ENCODE measurements at places on chromosomes 3 and 15.

- DNase-seq: no peak
These were observed 1.6 kb downstream of the RARB start for GRCh38 chr3:25429361-25430286.

DNA sequence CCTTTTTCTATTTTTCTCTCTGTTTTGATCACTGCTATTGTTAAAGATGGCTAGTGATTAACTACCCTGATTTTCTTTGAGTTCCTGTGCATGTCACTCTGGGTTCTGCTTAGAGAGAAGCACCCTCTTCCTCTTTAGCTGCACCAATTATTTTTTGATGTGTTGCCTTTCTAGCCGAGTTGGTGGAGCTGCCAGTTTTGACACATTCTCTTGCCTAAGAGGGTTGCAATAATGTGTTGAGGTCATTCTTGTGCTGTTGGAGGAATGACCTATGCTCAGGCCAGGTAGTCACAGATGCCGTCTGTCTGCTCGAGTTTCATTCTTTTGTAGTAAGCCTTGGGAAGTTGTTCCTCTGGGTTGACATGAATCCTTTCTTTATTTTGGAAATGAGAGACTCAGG lies 84.6 kb upstream of the DPH6 start:
- no peak for DNase-seq

GRCh38 chr15:26179906-26180305 lies 316.8 kb upstream of the ATP10A start:
- no peak for DNase-seq

- no peak for DNase-seq
These were observed 494 bp upstream of the NISCH start for GRCh38 chr3:52454938-52455282.

GRCh38 chr3:52047295-52047960 lies 8.9 kb downstream of the DUSP7 start:
- no peak for DNase-seq

DNA sequence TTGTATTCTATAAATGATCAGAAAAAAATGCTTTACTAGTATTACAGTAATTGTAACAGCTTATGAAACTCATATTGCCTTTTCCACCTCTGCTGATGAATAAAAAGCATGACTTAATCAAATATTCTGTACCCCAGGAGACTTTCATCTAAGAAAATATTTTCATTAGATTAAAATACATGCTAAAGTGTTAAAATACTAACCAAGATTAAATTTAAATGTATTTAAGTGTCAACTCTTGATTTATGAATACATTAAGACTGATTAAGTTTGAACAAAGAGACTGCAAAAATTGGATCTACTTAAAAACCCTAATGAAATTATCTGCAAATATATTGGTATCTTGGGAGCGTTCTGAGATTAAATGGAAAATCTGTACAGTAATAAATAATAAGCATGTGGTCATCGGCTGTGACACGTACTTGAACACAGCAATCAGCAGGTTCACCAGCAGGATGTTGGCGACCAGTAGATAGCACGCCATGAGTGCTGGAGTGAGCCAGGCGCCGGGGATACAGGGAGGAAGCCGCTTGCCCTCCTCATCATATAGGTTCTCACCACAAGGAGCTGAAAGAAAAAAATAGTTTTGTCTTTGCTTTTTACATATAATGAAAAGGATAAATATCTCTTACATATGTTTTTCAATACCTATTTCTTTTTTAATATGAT lies 36.6 kb upstream of the MTMR10 start:
- no peak for DNase-seq

DNA sequence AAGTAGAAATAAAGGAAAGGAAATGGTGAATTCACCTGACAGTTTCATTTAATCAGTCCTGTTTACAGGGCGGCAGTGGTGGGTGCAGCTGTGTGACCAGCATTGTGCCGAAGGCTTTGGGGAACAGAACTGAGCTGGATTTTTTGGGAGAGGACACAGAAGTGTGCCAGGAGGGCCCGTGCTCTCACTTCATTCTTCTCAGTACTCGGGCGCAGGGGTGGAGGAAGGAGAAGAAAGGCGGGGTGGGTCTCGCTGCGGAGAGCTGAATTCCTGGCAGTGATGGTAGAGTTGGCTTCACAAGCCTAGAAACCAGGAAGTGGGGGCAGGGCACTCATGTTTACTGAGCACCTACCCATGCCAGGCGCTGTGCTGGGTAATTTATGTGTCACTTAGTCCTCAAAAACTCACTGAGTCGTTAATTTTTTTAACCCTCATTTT lies 64.6 kb downstream of the CRTC3 start:
- DNase-seq: no peak

- DNase-seq: no peak
These were observed 27.3 kb downstream of the PARP16 start for GRCh38 chr15:65259367-65259797.

DNA sequence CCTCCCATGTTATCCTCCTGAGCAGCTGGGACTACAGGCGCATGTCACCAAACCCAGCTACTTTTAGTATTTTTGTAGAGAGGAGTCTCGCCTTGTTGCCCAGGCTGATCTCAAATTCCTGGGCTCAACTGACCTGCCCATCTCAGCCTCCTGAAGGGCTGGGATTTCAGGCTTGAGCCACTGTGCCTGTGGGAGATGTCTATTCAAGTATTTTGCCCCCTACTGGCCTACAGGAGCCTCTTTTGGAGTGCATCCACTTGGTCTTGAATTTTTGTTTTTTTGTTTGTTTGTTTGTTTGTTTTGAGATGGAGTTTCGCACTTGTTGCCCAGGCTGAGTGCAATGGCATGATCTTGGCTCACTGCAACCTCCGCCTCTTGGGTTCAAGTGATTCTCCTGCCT lies 3.2 kb upstream of the DHX30 start:
- DNase-seq: no peak

GRCh38 chr3:46695177-46695961 lies 1.9 kb upstream of the ALS2CL start:
- DNase-seq: no peak

- no peak for DNase-seq
These were observed 50.0 kb upstream of the TSC22D2 start for GRCh38 chr3:150357923-150358607.

GRCh38 chr3:151550025-151550618 lies 89.3 kb upstream of the IGSF10 start:
- DNase-seq: no peak

GRCh38 chr3:15271785-15272381 lies 60.5 kb downstream of the SH3BP5 start:
- DNase-seq: no peak

DNA sequence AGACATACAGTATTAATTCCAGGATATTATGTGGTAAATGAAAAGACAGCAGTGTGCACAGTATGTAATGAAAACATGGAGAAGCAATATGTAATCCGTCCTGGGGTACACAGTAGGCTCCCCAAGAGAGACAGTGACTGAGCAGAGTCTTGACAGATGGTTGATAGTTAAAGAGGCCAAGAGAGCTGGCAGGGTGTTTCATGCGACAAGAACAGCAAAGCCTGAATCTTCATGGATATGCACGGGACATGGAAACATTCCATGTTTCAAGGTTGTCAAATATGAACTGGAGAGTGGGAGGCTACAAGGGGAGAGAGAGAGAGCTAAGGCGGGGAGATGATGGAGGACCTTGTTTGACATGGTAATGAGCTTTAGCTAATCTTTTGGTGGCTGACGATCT lies 338.4 kb downstream of the IL5RA start:
- DNase-seq: no peak

- DNase-seq: no peak
These were observed 4.1 kb upstream of the ACTC1 start for GRCh38 chr15:34799149-34800101.

GRCh38 chr15:78537266-78537905 lies 2.9 kb upstream of the PSMA4 start:
- no peak for DNase-seq

DNA sequence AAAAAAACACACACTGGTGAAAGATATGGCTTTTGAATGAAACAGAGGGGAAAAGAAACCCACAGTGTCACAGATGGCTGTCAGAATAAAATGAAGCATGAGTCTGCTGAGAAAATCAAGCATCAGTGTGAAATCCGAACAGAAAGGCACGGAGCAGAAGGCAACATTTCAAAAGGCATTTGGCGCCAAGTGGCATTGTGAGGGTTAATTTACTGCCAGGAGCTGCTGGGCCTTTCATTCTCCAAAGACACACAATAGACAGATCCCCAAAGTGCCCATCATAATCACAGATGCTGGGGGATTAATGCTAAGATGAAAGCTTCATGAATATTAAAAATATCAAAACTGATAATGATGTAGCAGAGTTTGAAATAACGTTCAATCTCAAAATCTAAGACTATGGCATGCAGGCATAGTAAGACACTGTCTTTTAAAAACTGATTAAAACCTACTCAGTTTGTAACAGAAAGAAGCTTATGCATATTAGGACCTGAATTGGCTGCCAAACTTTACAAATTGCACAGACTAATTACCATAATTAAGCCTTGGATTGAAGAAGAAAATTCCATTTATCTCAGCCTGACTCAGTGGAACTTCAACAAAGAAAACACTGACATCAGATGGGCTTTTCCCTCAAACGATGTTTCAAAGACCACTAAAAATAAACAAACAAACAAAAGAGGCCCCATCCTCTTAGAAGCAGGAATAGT lies 589.2 kb downstream of the ROBO1 start:
- no peak for DNase-seq

- DNase-seq: no peak
These were observed 604.8 kb downstream of the MECOM start for GRCh38 chr3:169058681-169059080.

DNA sequence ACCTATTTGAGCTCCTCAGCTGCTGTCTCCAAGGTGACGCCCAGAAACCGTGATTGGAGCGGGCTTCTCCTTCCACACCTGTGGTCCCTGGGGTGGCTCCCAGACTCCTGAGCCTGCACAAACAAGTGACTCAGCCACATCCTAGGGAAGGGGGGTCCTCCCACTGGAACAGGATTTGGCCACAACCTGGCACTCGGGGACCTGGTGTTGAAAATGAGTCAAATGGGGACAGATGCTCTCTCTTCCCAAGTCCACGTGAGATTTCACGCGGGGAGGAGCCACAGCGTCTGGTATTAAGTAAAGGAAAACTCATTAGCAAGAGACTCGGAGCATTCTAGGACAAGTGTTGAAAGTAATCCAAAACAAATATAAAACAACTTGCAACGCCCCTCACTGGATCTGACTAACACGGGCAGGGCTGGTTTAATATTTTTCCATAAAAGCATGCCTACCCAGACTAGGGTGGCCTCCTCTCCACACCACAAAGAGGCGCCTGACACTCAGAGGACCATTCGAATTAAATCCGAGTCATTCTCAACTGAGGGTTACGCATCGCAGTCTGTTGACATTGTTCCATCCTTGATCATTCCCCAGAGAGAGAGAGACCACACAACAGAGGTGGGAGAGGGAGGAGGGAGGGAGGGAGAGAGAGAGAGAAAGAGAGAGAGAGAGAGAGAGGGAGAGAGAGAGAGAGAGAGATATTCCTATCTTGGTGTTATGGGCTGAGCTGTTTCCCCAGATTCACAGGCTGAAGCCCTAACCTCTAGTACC lies 74.4 kb downstream of the MGLL start:
- no peak for DNase-seq

DNA sequence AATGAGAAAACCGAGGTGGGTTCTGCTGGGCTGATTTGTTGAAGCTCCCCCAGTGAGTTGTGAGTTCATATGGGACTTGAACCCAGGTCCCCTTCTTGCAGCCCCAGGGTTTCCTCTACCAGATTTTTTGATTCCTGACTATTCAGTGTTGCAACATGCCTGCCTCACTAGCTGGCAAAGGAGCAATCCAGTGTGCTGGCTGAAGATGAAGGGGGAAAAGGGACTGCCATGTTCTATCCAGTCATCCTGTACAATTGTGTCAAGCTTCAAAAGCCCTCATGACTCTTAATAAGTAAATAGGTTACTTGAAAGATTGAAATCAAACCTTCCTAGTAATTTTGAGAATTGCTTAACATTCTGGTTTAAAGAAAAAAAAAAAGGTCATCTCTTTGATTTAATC lies 211.5 kb upstream of the TP63 start:
- no peak for DNase-seq

GRCh38 chr3:56491566-56491965 lies 23.3 kb upstream of the ERC2 start:
- no peak for DNase-seq

- DNase-seq: no peak
These were observed 13.5 kb upstream of the SUCNR1 start for GRCh38 chr3:151859905-151860304.

DNA sequence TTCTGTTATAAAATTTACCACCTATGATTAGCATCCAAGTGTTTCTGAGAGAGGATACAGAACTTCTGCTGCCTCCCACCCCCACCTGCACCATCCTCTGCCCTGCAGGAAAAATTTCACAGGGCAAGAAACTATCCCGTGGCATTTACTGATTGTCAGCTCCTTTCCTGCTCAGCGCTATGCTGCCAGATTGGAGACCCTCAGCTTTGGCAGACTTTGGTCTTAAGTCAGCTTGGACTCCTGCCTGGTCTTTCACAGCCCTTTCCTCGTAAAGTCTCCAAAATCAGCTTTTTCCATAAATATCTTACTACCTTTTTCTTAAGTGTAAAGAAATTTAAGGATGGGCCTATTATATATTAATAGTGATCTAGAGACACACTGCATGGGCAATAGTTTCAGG lies 239.9 kb upstream of the ADAMTS9 start:
- no peak for DNase-seq

DNA sequence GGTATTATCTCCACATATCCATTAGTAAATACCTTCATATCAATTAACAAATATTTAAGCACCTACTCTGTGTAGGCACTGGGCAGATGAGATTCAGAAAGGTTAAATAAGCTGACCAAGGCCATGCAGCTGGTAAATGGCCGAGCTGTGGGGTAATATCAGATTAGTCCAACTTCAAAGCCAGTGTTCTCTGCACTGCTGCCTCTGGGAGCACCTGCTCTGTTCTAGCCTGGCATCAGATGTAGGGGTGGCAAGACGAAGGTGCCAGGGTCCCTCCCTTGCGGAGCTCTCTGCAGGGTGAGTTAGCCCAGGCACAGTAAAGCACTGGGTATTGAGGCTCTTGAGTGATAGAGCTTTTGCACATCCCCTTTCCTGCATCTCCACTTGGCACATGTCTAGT lies 5.5 kb downstream of the TATDN2 start:
- no peak for DNase-seq

DNA sequence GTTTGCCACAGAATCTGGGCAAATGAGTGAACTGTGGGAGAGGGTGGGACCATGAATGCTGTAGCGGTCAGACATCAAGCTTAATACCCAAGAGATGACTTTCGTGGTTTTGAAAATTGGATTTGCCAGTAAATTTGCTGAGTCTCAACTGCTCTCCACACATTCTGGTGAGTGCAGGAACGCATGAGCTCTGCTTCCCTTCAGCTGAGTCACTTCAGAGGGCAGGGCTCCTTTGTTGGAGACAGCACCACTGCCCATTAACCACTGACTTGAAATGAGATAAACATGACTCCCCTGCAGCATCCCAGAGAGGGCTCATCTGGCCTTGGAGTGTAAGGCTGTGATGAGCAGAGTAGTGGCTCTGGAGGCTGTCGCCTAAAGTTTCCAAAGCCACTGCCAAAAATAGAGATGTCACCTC lies 22.6 kb downstream of the RARRES1 start:
- DNase-seq: no peak

- no peak for DNase-seq
These were observed 17.1 kb upstream of the SNX22 start for GRCh38 chr15:64134345-64134829.
